Activated CD8-positive, alpha-beta T cell treated with anti-CD3 and anti-CD28 coated beads, Interleukin-2, amount 10 ng/mL, durations not matched to agents 7 days and 5 days (primary cell): ENCODE measurements at places on chromosomes 4 and X.

- no peak overlapping the region for H3K4me3 ChIP-seq
- H3K27ac ChIP-seq: no peak overlapping the region
- no peak for DNase-seq
These were observed 52.0 kb downstream of the IRF2 start for GRCh38 chr4:184422378-184422777.

GRCh38 chrX:97260679-97261078 lies 377.0 kb downstream of the RPA4 start:
- H3K36me3 ChIP-seq: peaks cover 1% of the 10 kb centered on the region
- DNase-seq: no peak
- H3K4me3 ChIP-seq: no peak overlapping the region
- no peak overlapping the region for H3K27ac ChIP-seq

GRCh38 chr4:55442541-55442940 lies 46.8 kb downstream of the TMEM165 start:
- H3K27ac ChIP-seq: no peak overlapping the region
- peaks cover 13% of the 10 kb centered on the region for H3K4me1 ChIP-seq
- no peak overlapping the region for H3K4me3 ChIP-seq
- no peaks in the 10 kb centered on the region for H3K27me3 ChIP-seq
- no peak for DNase-seq
- peaks cover 32% of the 10 kb centered on the region for H3K36me3 ChIP-seq

- H3K36me3 ChIP-seq: no peaks in the 10 kb centered on the region
- H3K4me3 ChIP-seq: no peak overlapping the region
- no peaks in the 10 kb centered on the region for H3K4me1 ChIP-seq
- no peak for DNase-seq
These were observed 306.0 kb downstream of the RPA4 start for GRCh38 chrX:97189668-97190067.

DNA sequence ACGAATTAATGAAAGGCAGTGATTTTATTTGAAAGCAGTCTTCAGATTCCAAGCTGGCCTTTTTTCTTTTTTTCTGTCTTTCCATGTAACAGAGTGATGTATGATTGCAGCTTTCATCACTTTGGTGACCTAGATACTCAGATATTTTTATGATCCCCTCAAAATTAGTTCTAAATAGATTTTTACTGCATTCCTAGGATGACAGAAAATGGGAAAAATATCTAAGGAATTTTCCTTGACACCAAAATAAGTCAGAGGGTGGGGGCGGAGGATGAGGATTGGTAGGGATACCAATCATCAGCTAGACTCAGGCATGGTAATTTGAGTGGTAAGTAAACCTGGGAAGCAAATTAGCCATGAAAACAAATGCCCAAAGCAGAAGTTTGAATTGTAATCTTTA lies 11.9 kb upstream of the HMGB2 start:
- H3K36me3 ChIP-seq: no peaks in the 10 kb centered on the region
- H3K4me1 ChIP-seq: no peaks in the 10 kb centered on the region
- H3K27me3 ChIP-seq: peaks cover 17% of the 10 kb centered on the region
- H3K27ac ChIP-seq: no peak overlapping the region

DNA sequence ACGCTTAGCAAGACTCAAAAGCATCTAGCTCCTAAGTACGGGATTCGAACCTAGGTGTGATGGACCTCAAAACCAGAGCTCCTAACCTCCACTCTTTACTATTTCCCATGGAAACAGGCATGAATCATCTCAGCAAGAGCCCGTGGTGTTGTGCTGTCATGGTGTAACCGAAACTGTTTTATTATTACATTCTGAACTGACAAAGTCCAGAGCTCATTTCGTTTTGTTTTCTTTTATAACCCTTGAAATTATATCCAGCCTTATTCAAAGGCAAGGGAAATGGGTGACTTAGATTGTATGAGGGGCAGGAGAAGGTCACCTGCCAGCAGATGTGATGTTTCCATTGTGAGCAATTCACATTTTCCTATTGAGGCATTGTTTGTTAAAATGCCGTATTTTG lies 301.1 kb downstream of the FRMPD4 start:
- H3K36me3 ChIP-seq: no peaks in the 10 kb centered on the region
- no peak for DNase-seq
- no peak overlapping the region for H3K27ac ChIP-seq

GRCh38 chrX:29155286-29155685 lies 568.0 kb downstream of the IL1RAPL1 start:
- H3K4me3 ChIP-seq: no peak overlapping the region
- no peaks in the 10 kb centered on the region for H3K36me3 ChIP-seq
- no peak overlapping the region for H3K27ac ChIP-seq
- no peak for DNase-seq
- no peaks in the 10 kb centered on the region for H3K27me3 ChIP-seq
